COR-L47 (cell line): ENCODE measurements at places on chromosomes 2 and 18.

DNA sequence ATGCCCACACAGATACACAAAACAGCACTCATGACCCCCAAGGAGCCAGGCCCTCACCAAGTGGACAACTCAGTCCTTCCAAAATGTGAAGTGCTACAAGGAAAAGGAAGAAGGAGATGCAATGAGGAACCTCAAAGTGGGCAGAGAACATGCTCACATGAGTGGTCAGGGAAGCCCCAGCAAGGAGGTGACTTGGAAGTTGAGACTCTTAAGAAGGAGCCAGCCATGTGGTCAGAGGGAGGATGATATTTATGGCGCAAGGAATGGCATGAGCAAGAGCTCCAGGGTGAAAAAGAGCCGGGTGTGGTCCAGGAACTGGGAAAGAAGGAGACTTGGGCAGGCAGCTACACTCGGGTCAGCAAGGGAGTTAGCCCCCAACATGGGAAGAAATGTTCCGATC lies 30.0 kb upstream of the KLHL29 start:
- no peak for DNase-seq

- DNase-seq: no peak
Measured at GRCh38 chr2:74889159-74889558, 55.2 kb downstream of the HK2 start.

DNA sequence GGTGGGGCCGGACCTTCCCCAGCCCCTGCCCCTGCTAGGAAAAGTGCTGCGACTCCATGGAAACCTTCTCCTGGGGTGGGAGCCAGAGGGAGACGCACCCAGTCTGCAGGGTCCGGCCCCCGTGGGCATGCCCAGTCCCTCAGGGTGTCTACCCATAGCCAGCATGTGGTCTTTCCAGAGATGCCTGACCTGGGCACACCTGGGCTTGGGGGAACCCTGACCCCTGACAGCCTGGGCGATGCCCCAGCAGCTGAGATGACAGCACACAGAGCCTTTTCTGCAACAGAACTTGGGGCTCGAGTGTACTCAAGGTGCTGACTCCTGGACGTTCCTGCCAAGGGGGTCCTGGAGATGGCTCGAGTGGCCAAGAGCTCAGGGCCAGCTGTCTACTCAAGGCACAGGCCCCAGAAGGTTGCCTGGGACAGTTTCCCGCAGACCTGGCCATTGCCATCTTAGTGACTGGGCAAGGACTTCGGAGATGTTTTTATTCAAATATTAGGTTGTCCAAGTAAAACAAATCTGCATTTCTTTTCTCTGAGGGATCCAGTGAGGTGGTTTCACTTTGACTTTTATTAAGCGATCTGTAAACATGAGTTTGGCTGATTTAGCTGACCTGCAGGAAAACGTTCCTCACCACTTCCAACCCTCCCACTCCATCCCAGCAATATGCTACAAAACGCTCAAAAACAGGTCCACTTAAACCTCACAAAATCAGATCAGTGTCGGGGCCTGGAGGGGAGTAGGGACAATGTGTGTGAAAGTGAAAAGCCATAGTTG lies 228.0 kb downstream of the EIPR1 start:
- DNase-seq: no peak

GRCh38 chr2:33619028-33619427 lies 19.9 kb upstream of the FAM98A start:
- DNase-seq: no peak

- no peak for DNase-seq
Measured at GRCh38 chr2:181430406-181431118, 26.6 kb upstream of the ITGA4 start.

DNA sequence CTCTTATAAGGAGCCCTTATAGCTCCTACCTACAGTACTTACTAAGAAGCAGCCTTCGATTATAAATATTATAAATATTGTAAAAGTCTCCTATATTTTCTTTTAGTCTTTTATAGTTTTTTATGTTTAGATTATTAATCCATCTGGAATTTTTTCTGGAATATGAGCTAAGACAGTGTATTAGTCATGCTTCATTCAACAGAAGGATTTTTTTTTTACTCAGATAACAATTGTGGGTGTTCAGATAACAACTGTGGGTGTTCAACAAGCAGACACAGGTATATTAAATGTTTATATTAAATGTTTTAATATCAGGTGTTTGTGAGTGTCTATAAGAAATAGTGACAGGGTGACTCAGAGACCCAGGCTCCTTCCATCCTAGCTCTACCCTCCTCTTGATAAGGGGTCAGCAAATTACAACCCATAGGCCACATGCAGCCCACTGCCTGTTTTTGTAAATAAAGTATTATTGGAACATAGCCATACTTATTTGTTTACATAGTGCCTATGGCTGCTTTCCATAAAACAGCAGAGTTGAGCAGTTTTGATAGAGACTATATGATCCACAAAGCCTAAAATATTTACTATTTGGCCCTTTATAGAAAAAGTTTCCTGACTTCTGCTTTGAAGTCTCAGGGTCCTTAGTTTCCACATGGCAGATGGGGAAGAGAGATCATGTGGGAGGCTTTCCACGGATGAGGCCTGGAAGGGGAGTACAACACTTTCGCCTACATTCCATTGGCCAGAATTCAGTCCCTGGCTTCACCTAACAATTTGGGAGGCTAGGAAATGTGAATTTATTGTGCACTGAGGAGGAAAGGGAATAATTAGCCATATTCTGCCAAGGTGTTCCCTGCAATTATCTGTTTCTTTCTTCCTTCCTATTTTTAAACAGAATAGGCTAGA lies 4.3 kb upstream of the SPATS2L start:
- DNase-seq: no peak

DNA sequence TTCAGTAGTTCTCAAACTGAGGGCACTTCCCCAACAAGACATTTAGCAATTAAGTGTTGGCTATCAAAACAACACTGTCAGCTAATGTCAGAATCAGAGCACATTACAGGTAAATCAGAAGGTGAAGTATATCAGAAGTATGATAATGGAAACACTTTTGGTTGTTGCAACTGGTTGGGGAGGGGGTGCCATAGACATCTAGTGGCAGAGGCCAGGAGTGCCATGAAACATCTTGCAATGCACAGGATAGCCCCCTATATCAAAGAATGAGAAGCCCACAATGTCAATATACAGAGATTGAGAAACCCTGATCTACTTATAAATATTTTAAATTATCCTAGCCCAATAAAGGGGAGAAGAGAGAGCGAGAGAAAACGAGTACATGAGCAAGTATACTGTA lies 4.9 kb upstream of the XPO1 start:
- no peak for DNase-seq

DNA sequence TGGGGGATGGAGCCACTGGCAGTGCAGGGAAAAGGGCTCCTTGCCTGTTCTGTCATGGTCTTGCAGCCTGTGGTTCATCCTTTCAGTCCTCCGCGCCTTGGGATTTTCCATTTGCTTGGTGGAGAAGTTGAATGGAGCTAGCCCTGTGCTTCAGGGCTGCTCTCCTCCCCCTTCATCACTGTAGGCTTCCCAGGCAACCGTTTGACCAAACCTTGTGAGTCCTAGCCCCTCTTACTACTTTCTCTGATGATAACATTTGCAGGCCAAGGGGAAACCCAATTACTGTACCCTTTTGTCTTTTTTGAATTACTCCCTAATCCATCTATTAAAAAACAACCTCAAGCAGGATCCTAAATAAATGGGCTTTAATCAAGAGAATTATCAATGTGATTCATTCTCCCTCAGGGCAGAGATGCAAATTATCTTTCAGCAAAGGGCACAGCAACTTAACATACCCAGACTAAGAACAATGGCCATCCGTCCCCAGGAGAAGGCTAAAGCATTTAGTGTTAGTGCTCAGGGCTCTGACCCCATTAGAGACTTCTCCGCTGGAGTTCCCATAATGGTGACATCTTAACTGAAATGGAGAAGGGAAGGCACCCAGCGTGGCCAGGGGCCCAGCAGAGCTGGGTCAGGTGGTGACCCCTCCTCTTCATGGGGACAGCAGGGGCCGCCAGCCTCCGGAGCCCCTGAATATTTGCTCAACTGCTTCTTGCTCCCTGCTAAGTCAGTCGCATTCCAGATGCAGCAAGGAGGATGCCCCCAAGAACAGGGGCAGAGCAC lies 40.7 kb downstream of the RHOB start:
- DNase-seq: no peak

GRCh38 chr18:4721545-4721944 lies 266.4 kb upstream of the DLGAP1 start:
- DNase-seq: no peak

GRCh38 chr2:240456447-240457222 lies 21.2 kb downstream of the GPC1 start:
- DNase-seq: no peak

DNA sequence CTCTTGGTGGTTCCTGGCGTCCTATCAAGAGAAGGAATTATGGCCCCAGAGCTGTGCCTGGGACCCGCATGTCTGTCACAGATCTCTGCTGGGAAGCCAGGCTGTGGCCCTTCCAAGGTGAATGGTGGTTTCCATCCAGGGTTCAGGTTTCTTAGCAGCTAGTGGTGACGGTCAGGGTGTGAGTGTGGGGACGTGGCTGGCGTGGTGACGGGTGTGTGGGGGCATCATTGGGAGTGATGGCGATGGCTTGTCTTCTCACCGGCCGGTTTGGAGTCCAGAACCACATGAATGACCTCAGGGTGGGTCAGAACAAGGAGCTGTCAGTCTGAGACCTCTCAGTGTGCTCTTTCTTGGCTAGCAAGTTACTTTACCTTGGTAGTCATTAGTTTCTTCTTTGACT lies 52.6 kb downstream of the AGAP1 start:
- DNase-seq: no peak

DNA sequence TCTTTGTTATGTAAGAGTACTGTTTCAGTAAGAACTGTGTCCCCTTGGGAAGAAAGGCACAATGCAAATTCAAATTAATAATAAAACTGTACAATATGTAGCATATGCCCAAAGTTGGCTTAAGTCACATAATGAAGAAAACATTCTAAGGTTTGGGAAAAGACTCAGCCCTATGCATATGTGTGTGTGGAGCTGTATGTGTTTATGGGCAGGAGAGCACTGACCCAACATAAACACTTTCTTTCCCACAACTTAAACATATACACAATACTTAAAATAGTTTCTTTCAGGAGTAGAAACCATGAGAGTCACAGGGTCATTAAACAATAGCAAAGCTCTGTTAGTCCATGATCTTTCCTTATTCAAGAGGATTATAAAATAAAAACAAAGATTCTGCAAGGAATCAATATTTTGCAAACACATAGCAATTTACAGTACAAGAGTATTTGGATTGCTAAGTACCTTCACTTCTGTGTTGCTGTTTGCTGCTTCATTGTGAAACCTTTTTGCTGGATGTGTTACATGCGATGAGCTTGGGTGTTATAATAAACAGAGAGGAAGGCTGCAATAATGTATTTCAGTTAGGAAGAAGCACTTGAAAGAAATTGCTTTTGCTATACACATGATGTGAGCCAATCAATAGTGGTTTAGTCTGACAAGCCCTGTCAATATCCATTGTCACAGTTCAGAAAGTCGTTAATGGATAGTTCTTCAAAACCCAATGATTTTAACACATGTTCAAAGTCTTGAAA lies 347.3 kb downstream of the ARHGAP15 start:
- no peak for DNase-seq

DNA sequence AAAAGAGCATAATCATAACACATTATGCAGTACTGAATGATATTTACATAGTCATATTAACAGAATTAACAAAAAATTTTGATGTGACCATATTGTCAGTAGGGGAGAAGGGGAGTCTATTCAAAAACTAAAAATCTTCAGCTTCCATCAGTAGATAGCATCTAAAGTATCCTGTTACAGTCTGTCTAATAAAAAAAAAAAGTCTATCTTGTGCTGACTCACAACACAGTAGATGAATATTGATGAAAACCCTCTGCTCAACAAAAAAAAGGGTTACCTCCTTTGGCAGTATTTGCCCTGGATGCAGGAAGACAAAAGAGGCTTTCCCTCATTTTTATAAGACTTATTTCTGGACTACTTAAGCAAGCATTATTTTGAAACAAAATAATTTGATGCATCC lies 27.3 kb downstream of the GRB14 start:
- DNase-seq: no peak

DNA sequence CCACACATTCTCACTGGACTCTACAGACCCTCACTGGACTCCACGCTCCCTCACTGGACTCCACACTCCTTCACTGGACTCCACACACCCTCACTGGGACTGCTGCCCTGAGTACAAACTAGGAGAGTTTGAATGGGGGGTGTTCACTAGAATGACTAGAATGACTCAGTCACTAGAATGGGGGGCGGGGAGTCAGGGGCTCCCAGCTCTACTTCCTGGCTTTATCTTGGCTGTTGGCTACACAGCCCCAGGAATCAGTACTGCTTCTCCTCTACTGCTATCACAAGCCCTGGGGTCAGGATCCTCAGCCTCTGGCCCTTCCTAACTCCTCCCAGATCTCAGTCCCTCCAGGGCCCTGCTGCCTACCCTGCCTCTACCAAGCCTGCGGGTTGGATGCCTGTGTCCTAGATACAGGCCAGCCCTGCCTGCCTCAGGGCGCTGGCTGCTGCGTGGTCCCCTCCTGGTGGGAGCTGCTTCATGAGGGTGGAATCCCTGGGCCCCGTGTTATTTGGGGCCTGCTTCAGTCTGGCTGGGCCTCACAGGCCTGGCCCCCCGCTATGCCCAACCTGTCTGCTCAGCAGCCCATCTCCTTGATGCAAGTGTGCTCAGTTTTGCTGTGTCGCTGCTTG lies 7.8 kb downstream of the PTMA start:
- DNase-seq: no peak

GRCh38 chr2:152611458-152612231 lies 105.6 kb downstream of the PRPF40A start:
- DNase-seq: no peak

DNA sequence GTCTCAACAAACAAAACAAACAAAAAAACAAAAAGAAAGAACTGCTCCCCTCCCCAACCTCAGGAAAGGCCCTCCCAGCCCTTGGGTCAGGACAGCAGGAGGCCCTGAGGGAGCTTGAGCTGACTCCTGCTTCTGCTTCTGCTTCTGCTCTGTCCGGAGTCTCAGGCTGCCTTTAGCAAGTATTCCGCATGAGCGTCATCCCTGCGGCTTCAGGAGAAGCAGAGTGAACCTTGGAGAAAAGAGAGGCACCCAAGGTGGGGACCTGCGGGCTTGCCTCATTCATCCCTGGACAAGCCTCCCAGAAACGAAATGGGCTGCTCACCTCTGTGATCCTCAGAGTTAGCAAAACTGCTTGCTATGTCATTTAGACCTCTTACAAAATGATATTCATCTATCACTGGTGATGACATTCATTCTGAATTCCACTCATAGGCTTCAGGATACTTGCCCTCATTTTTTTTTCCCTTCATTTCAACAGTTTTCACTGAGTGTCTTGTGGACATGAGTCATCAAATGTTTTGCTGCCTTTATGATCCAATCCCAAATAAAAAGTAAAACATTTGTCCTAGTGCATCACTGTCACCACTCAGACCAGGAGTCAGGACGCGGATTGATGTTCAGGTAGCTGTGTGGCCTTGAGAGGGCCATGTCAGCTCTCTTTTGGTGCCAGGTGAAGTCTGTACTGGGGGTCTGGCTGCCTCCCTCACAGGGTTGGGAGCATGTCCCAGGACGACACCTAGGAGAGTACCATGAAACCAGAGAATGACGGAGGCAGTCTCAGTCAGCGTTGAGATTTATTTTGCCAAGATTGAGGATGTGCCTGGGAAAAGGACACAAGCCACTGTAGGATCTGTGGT lies 51.7 kb downstream of the IMPA2 start:
- DNase-seq: no peak
